ENCODE measurements at places on chromosomes 1 and 21.

DNA sequence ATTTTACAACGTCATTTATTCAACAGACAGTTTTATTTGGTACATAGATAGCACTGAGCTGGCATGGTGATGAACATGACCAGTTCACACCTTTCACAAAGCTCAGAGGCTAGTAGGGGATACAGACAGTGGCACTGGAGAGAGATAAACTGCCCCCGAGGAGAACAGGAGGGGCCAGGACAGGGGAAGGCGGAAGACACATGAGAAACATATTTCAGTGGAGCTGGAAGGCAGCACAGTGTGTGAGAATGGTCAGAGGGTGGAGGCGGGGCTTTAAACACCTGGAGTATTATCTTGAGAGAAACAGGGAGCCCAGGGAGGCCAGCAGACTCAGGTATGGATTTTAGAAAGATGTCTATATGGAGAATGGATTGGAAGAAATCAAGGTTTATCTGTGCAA, 49.5 kb downstream of the CHML start:
- DNase-seq = no peak

- no peak for DNase-seq
Observed at GRCh38 chr1:209840611-209841010, 12.8 kb downstream of the UTP25 start.

GRCh38 chr21:45506241-45506817, 35.9 kb downstream of the SLC19A1 start:
- no peak for DNase-seq

DNA sequence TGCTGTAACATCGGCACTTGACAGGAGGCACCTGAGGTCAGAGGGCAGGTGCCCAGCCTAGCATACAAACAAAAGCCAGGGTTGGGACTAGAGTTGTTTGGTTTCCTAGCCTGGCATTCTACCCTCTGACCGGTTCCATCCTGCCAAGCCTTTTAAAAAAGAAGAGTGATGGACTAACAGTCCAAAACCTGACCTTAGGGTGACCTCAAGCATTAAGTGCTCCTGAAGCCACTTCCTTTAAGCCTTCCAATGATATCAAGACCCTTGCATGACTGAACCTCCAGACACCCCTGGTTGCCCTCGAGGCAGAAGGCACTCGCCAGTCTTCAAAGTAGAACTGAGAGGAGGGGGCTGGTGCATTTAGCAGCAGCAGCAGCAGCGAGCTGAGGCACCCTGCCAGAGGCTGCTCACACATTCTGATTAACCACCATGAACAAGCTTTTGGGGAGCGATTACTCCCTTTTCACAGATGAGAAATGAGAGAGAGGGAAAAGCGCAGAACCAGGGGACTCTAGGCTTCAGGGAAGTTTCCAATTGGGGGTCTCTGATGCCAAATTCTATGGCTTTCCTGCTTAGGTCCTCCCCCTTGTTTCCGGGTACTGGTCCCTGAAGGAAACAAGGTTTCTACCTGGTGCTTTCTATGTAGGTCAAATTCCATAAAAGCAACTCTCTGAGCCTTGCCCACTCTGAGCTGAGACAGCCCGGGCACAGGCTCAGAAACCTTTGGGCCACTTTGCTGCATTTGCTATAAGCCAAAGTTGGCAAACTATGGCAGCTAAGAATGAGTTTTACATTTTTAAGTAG, 9.2 kb downstream of the SLC2A1 start:
- no peak for DNase-seq

DNA sequence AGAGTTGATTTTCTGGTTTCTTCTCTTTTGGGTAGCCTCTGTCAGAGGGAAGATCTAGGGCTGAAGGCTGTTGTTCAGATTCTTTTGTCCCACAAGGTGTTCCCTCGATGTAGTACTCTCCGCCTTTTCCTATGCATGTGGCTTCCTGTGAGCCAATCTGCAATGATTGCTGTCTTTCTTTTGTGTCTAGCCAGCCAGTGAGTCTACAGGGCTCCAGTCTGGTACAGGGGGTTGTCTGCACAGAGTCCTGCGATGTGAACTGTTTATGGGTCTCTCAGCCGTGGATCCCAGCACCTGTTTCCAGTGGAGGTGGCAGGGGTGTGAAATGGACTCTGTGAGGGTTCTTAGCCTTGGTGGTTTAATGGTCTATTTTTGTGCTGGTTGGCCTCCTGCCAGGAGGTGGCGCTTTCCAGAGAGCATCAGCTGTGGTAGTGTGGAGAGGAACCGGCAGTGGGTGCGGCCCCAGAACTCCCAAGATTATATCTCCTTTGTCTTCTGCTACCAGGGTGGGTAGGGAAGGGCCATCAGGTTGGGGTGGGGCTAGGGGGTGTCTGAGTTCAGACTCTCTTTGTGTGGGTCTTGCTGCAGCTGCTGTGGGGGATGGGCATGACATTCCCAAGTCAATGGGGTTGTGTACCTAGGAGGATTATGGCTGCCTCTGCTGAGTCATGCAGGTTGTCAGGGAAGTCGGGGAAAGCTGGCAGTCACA, 81.3 kb upstream of the C21orf91 start:
- no peak for DNase-seq

- DNase-seq = no peak
Observed at GRCh38 chr1:19073311-19074186, 117.1 kb upstream of the IFFO2 start.

- DNase-seq = no peak
Observed at GRCh38 chr1:202282596-202283283, 59.0 kb downstream of the UBE2T start.

DNA sequence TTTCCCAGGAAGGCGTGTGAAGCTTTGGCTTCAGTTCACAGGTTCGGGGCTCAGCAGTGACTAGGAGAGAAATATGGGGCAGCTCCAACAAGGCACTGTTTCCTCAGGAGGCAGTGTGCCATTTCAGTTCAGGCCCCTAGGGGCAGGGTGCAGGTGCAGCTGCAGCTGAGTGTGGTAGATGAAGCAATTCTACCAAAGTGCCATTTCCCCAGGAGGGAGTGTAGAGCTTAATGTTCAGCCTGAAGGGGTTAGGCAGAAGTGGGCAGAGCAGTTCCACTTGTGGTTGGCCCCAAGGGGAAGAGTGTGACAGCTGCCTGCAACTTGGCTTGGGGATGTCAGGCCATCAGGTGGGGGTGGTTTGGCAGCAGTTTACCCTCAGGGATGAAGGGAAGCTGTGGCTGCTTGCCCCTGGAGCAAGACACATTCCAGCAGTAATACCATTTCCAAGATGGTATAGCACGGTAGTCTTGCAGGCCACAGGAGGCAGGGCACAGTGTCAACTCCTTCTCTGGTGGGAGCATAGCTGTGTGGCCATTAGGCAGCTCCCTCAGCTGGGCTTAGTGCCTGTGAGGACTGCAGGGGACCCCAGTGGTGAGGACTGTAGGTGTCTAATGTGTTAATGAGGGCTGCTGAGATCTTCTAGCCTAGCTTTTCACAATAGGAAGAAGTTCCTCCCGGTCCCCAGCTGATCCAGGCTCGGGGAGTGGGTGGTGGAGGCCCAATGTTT, 34.7 kb downstream of the RGSL1 start:
- no peak for DNase-seq

DNA sequence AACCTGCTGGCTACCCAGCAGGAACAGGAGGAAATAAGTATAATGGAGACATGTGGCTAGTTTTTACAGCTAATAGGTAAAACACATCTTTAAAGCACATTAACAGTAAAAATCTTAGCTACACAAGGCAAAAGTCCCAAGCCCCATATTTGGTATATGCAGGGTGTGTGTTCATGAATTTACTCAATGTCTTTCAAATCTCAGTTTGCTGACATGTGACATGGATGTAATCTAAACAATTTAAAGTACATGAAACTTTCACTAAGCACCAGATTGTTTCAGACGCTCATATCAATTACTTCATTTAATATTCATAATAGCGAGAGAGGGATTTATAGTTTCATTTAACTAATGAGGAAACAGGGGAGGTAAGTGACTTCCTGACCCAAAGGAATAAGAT, 3.9 kb downstream of the TACSTD2 start:
- no peak for DNase-seq

DNA sequence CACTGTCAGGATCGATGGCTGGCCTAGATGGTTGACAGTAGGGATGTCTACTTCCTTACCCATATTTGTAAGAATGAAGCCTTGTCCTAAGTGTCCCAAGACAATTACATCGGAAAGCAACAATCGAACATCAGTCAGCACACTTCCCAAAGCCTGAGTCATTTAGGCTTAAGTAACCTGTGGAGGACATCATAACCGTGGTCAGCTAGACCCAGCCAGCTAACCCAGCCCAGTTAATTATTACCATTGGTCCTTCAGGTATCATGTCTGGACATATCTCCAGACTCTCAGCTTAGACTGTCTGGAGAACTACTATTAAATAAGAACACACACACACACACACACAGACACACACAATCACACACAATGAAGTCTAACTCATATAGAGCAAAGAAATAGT, 264.7 kb downstream of the TRABD2B start:
- no peak for DNase-seq

DNA sequence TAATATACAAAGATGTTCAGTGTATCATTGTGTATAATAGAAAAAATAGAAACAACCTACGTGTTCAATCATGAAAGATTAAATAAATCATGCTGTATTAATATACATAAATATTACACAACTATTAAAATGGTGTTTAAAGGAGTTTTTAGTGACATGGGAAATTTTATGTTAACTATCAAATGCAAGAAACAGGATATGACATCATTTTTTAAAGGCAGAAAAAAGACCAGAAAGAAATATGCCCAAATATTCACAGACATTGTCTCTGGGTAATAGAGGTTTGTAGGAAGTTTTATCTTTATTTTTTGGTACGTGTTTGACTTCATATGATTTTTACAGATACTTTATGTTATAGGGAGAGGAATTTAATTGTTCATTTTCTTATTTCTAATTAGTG, 34.0 kb downstream of the NPHS2 start:
- no peak for DNase-seq

DNA sequence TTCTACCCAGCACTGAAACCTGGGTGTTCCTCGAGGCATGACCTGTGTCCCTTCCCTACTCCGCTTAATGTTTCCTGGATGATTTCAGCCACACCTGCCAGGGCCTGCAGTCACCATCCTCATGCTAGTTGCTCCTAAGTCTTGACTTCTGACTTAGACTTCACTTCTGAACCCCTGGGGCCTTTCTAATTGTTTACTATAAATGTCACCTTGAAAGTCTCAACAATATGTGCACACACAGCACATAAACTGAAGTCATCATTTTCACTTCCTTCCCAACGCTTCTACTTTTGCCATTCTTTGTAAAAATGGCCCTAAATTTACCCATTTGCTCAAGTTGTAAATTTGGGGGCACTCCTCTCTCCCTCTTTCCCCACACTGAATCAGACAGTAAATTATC, 141.1 kb downstream of the DYRK1A start:
- no peak for DNase-seq

- DNase-seq = no peak
Observed at GRCh38 chr1:161273402-161273801, 14.9 kb downstream of the PCP4L1 start.

- no peak for DNase-seq
Observed at GRCh38 chr1:119385650-119386049, 17.1 kb downstream of the HAO2 start.

DNA sequence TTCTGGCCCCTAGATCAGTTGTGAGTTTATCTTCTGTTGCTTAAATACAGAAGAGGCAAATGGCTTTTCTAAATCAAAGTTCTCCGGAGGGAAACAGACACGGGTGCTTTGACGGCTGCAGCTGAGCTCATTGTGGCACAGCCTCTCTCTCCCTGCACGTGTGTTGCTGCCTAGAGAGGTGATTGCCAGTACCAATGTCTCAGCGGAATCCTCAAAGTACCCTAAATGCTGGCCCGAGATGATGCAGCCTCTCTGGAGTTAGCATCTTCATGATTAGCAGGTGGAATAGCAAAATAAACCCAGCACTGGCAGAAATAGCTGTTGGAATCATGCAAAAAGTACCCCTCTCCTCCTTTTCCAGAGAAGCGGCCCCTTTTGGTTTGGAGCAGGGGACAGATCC, 192.2 kb downstream of the PRDM2 start:
- no peak for DNase-seq

DNA sequence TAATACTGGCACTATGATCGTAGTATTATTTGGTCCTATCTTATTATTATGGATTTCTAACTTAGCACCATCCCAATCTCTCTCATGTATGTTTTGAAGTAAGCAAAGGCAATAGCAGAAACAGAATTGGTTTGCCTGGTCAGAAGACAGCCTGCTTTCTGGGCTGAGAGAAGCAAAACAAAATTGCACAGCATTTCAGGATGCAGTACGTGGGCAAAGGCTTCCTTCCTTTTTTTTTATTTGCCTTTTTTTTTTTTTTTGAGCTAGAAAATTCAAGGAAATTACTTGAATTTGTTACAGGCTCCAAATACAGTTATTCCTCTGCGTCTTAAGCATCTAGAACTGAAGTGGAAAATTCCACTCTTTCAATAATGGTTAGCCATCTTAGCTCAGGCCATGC, 8.8 kb downstream of the CDA start:
- DNase-seq = no peak

GRCh38 chr1:218823291-218823900, 350.3 kb upstream of the LYPLAL1 start:
- DNase-seq = no peak

GRCh38 chr1:31955917-31956736, 18.0 kb upstream of the PTP4A2 start:
- peak; percentile 72 for DNase-seq

DNA sequence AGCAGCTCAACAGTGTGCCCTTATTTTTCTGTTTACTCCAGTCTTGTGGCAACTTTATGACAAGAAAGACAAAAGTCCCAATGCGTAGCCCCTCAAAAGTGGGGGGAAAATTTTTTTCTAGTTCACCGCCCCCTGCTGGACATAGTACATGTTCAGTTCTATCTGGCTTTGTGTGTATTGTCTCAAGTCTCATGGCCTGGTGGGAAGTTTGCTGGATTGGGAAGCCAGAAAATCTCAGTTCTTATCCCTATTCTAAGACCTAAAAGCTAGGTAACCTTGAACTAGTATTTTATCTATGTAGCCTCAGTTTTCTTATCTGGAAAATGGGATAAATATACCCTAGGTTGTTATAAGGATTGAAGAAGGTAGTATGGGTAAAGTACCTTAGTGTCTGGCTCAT, 55.8 kb upstream of the LDLRAP1 start:
- no peak for DNase-seq

All from activated CD4-positive, alpha-beta T cell treated with anti-CD3 and anti-CD28 coated beads for 24 hours (primary cell).